Jurkat, Clone E6-1 (cell line): ENCODE measurements at places on chromosomes 3 and 15.

- no peak for DNase-seq
Measured at GRCh38 chr3:108441071-108441507, 69.3 kb downstream of the MYH15 start.

- no peak for DNase-seq
Measured at GRCh38 chr3:11953350-11953749, 50.8 kb upstream of the SYN2 start.

DNA sequence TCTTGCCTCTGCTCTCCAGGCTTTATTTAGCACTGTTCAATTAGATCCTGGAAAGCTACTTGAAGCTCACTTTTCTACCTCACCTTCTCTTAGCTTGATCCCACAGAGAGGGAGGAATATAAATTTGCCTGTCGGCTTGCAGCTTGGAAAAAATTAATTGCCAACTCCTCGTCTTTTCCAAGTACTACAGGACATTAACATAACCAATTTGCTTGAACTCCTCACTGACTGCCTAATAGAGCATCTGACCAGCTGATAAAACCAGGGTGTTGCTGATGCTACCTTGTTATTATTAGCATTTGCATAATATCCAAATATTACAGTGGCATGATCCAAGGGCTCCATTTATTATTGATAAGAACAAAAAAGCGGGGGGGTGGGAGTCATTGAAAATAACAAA is 561.8 kb downstream of the MCTP2 start:
- no peak for DNase-seq

GRCh38 chr3:128515967-128516366 is 23.0 kb upstream of the GATA2 start:
- no peak for DNase-seq

DNA sequence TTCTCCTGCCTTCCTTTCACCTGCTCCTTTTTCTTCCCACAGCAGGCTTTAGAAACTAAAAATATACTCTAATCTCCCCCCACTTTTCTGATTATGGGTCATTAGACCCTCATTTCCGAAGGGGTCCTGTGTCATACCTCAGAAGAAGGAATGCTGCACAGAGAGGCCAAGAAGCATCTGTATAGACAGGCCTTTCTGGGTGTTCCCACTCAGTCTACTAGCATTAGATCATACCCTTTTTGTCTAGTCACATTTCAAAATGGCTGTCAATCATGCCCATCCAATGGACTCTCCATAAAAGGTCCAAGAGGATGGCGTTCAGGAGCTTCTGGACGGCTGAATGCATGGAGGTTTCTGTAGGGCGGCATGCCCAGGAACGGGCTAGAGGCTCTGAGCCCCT is 192.2 kb downstream of the SUCLG2 start:
- no peak for DNase-seq

DNA sequence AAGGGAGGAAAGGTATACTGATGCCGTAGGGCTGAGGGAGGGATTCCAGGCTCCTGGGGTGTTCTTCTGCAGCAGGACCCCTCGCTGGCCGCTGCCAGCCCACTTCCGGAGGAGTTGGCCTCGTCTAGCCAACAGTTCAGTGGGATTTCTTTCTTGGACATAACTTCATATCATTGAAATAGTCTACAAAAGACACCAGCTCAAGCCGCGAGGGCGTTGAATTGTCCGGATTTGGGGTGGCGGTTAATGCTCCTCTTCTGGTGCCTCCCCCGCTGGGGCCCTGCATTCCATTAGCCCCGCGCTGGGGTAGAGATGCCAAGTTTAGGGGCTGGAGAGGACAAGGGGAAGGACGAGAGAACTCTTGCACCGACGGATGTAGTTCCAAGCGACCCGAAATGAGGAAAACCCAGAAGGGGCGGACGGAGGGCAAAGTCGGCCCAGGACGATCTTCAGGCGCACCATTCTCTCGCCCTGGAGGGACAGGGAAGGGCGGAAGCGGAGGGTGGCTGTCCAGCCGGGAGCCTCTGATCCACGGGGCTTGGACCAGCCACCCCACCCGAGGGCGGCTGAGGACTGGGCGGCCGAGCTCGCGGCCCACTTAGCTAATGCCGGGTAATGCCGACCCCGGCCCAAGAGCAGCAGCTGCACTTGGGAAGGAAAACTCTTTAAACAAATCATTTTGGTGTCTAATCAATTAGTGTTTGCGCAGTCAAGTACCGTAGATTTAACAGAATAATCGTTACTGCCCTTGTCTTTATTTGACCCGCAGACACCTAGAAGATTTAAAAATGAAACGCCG is 4.7 kb upstream of the ONECUT1 start:
- DNase-seq, result no peak

DNA sequence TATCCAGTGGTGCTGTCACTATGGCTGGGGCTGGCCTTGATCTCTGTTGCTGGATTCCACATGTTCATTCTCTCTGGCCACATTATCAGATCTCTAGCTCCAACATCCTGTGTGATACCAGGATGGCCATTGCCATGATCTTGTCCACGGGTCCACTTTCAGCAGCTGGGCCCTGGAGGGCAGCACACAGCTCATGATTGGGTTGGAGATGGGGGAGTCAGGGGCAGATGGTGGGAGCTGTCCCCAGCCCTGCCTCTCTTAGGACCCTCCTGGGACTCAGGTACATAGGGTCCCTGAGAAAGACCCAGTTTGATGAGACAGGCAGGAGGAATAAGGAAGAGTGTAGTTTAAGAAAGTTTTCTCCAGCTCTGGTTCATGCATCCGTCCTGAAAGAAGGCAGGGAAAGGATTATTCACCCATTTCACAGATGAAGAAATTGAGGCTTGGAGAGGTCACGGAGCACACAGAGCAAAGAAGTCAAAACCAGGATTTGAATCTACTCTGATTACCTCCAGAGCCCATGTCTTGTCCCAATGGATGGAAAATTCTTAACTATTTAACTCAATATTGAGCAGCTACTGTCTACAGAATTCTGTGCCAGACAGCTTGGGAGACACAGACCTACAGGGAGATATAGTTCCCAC is 100.5 kb downstream of the LINGO1 start:
- no peak for DNase-seq

GRCh38 chr3:89087851-89088250 is 19.6 kb upstream of the EPHA3 start:
- no peak for DNase-seq
